Panc1 (cell line): ENCODE measurements at places on chromosomes 16 and 17.

- DNase-seq = no peak
Measured at GRCh38 chr17:58615768-58616659, 75.8 kb downstream of the TEX14 start.

GRCh38 chr16:69559164-69559563 is 6.6 kb upstream of the NFAT5 start:
- DNase-seq = no peak

DNA sequence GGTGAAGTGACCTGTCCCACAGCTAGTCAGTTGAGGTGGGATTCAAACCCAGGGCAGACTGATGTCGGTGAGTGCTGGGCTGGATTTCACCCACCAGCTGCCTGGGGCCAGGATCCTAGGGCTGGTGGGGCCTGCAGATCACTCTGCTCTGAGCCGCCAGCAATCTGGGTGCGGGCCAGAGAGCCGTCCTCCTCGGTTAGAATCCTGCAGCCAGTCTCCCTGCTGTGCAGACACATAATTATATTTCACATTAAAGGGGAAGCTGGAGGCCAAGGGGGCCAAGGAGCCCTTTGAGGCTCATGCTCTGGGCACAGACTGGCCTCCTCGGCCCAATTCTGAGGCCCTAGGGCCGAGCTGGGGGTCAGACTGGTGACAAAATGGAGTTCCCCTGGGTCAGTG is 996 bp upstream of the KCNJ12 start:
- DNase-seq = no peak

GRCh38 chr16:87138738-87139267 is 178.4 kb downstream of the C16orf95 start:
- no peak for DNase-seq

- DNase-seq = no peak
Measured at GRCh38 chr17:47099451-47099986, 89.6 kb downstream of the CDC27 start.

DNA sequence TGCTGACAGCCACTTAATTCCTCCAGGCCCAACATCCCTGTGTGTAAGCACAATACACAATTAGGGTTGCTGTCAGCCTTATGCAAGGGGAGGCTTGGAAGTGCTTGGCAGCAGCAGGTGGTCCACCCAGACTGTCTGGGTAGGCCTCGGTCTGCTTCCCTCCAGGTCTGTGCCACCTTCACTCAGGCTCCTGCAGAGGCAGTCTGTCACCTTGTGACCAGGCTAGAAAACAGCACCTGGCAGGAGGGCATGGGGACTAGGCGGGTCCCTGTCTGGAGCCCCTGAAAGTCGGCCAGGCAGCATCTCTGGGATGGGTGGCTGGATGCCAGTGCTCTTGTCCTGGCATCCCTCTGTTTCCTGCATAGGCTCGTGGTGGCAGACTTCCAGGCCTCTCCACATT is 578.1 kb downstream of the KCNJ18 start:
- no peak for DNase-seq

- peak; percentile 96 for DNase-seq
Measured at GRCh38 chr17:7836596-7837407, 2.8 kb downstream of the KDM6B start.

- DNase-seq = no peak
Measured at GRCh38 chr17:36721560-36722120, 120.3 kb downstream of the MRM1 start.

DNA sequence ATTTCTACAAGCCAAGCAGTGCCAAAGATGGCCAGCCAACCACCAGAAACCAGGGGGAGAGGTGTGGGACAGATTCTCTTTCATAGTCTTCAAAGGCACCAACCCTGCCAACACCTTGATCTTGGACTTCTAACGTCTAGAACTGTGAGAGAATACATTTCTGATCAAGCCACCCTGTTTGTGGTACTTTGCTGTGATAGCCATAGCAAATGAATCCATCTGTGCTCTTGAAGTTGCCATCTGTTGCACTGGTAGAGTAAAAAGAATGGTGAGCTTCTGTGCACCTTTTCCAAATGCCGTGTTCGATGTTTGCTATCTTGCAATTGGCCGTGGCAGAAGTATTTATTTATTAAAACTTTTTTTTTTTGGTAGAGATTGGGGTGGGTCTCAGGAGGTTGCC is 16.7 kb upstream of the ADGRG1 start:
- DNase-seq = no peak

DNA sequence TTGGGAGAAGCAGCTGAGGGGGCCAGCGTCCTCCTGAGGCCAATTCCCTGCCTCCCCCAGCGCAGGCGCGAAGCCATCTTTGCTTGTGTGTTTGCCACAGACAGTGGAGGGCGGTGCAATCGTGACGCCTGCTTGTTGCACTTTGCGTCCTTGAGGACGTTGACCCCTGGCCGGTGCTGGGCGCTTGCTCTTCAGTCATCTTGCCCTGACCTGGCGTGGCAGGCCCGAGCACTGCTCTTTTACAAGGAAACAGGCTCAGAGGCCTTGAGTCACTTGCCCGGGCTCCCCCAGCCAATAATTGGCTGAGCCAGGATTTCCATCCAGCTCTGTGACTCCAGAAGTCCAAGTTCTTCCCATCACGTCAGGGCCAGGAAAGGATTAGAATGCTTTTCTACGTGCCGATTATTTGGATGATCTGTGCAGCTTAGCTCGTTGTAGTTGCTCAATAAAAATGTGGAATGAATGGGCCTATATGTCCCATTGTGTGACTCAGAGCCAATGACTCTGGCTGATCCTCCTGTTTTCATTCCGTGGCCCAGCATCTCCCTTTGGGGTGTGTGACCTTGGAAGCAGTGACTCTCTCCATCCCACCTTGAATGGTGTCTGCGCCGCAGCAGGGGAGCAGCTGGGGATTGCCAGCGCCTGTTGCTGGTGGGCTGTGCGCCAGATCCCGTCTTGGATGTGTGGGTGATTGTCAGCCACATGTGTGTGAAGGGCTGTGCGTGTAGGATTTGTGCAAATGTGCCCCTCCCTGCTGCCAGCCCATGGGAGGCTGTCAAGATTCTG is 214.1 kb downstream of the SEC14L1 start:
- DNase-seq = no peak

GRCh38 chr17:76868669-76869495 is 678 bp downstream of the MGAT5B start:
- no peak for DNase-seq

DNA sequence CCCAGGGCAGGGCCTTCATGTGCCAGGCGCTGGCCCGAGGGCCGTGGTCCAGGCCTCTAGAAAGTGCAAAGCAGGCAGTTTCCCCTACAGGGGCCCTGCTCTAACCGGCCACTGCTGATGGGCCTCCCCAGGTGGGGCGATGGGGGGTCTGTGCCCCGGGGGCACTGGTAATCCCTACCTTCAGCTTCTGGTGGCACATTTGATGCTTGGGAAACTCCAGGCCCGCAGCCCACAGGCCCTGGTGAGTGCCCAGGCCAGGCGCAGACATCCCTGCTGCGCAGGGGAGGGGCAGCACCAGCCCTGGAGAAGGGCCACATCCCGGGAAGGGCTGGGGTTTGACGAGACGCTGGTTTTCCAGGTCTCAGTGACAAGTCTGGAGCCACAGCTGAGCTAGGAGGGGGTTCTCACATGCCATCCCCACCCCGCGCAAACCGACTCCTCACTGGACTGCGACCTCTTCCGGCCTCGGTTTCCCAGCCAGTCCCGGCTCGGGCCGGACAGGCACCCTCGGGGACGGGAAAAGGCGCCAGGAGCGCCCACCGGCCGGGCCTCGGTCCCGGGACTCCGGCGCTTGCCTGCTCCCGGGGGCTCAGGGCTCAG is 1.6 kb downstream of the DOC2B start:
- no peak for DNase-seq

- no peak for DNase-seq
Measured at GRCh38 chr17:14792746-14793145, 472.4 kb downstream of the PMP22 start.

GRCh38 chr16:56279132-56279531 is 87.8 kb downstream of the GNAO1 start:
- no peak for DNase-seq

- no peak for DNase-seq
Measured at GRCh38 chr16:80996688-80997138, 10.0 kb downstream of the CMC2 start.

GRCh38 chr17:20242271-20242670 is 225.1 kb downstream of the LGALS9B start:
- no peak for DNase-seq

DNA sequence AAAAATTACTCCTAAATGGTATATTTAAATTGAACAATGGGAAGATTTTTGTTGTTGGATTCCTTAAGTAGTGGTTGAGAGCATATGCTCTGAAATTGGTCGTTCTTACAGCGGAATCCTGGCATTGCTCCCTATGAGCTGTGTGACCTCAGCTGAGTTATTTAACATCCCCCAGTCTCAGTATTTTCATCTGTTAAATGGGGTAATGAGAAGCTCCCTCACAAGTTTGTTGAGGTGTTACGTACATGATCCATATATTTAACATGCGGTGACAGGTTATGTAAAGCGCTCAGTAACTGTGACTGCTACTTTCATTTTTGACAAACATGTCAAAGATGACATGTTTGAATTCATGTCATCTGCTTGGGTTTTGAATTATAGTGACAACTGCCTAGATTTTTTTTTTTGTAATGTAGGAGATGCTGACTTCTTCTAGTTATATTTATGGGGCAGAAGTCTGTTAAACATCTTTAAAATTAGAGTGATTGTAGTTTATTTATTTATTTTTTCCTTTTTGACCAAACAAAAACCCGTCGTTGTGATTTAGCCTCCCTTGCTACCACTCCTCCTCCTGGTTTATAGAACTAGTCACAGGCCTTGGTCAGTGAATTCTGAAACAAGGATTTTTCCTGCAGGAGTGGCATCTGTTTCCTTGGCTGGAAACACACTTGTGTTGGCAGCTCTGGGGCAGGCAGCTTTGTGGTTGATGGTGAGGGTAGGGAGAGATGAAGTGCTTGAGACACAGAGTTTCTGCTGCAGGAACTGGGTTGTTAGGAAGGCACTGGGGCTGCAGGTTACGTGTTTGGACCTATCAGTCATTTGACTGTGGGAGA is 268.8 kb downstream of the SNX29 start:
- no peak for DNase-seq

GRCh38 chr17:76451506-76451905 is 1.4 kb downstream of the UBE2O start:
- no peak for DNase-seq
